ENCODE measurements at places on chromosomes 3 and 15.
A peak's percentile ranks its signal among the peaks of the same experiment; 100 is the strongest.

DNA sequence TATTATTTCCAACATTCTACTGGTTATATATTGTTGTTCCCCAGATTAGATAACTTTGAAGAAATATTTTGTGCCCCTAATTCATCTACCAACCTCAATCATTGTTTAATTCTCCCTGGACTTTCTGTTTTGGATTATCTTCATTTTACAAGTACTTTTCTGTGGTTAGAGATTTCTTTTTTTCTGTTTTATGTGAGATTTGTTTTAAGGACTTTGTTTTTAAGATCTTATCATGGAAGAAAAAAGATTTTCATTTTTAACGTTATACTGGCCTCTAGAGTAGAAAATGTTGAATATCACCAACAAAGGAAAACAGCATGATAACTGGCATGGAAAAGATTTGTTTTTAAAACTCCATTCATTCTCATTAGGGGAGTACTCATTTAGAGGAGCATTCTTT is 210.9 kb upstream of the KCNMB2 start:
- DNase-seq = no peak

DNA sequence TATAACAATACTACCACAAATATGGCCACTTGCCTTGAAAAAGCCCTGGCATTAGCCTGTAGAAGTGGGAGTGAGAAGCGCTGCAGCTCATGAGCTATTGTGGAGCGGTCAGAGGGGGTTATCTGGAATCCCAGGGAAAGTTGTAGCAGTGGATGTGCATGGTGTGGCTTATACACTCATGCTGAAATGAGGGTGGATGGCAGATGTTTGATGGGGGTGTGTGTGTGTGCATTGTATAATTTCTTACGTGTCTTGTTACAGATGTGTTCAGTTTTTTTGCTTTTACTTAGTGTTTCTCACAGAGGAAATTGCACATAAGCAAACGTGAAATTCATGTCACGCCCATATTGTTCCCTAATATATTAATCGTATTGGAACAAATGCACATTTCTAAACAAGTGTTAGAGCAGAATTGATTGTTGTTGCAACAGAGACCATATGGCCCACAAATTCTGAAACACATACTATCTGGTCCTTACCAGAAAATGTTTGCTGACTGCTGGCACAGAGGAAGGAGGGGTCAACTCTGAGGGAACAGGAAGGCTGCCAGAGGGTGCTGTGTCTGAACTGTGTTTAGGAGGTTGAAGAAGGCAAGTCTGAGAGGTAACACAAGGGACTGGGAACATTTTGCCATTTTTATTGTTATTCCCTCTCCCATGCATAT is 200.0 kb upstream of the CFAP20DC start:
- no peak for DNase-seq

- no peak for DNase-seq
These were observed 191.1 kb downstream of the TBC1D5 start for GRCh38 chr3:17551333-17551732.

DNA sequence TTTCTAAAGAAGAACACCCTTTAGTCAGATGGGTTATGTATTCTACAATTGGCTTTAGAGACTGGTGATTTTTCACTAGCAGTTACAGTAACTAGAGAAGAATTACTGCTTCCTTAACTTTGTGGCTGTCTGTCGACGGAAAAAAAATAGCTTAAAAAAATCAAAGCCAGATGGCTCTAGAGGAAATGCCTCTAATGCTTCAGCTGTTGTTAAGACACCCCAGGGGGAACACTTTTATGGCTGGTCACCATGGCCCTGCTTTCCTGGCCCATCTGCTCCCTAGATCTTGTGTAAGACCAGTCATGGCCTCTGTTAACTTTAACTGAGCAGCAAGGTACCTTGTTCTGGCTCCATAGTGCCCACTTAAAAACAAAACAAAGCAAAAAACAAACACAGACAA is 198.6 kb upstream of the PLSCR5 start:
- DNase-seq = no peak

- DNase-seq = no peak
These were observed 44.9 kb upstream of the PLXNA1 start for GRCh38 chr3:126937973-126938372.

DNA sequence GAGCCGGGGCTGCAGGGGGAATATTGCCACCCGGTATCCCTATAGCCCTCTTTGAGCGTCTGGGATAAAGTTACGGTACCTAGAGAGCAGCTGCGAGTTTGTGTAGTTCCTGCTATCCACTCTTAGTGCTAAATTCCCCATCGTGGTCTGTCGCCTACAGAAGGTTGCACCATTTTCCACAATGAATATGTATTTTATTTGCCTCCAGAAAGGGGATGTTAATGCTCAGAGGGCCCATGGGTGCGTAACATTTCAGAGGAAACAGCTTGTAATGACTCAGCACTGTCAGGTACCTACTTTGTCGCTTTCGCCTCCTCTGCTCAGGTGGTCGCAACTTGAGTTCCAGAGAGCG is 1.1 kb downstream of the SLCO3A1 start:
- peak; percentile 74 for DNase-seq

DNA sequence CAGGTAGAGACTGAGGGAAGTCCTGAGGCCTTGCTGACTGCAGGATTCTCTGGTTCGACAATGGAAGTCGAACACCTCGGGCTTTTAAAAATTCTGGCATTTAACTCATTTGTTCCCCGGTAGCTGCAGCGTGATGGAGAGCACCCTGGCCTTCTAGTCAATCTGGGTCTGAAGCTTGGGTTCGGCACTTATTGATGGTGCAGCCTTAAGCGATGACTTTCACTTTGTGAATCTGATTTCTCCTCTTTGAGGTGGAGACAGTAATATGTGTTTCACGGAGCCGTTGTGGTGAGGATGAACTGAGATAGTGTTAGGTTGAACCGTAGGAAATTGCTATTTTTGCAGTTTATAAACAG is 621 bp upstream of the PARP6 start:
- DNase-seq = no peak

GRCh38 chr3:160057331-160057730 is 68.7 kb downstream of the IL12A start:
- DNase-seq = no peak

- peak; percentile 9 for DNase-seq
These were observed 175.0 kb downstream of the GOLIM4 start for GRCh38 chr3:167920747-167921146.

DNA sequence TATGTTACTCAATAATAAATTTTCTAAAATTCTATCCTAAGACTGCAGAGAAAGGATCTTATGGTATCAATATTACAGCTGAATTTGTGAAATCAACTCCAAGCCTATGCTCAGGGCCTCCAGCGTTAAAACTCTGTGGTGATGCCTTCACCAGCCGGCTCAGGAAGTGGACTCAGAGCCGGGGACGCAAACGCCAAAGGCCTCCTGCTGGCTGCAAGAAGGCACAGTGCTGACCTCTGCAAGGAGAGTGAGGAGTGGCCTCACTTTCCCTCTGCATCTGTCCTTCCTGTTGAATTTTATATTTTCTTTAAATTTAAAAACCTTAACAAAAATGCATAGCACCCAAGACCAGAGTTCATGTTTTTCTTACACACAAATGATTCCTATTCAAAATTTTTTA is 48.5 kb downstream of the HERC2 start:
- DNase-seq = no peak

DNA sequence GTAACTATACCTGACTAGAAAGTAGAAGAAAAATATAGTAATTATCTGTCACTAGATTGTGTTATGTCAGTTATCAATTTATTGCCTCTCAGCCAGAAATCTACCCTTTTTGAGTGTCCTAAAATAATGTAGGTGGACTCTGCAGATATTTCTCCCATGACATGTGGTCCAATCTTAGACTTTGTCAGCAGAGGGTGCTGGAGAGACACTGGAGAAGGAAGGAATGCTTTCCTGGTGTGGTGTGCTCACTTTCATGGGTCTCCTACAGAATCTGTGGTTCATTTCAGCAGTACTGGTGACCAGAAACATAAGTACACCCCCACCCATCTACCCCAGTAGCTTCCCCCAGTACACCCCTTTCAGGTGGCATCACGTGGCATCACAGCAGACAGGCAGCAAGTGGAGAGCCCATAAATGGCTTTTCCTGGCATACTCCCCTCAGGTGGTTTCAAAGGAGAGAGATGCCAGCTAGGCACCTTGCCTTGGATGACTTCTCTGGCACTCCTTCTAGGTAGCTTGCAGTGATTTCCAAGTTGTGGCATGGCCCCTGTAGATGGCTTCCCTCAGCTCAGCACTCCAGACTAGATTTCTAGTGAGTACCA is 114.7 kb downstream of the GADL1 start:
- DNase-seq = peak; percentile 53

DNA sequence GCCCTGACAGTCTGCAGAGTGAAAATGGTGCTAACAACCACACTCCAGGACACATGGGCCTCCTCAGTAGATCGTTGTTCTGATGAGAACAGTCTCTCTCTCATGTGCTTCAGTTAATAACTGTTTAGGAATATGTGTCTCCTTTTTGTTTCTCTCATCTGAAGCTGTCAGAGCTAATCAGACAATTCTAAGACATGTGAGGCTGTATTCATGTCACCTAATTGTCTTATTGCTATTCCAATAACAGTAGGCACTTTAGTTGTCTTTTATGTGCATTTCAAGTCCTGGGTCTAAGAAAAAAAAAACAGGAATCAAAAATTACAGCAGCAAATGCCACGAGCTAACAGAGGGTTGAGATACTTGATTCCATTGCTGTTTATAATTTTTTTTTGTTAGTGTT is 89.1 kb downstream of the WDR49 start:
- no peak for DNase-seq

GRCh38 chr3:196517919-196518318 is 2.8 kb upstream of the SMCO1 start:
- DNase-seq = peak; percentile 64

- peak; percentile 61 for DNase-seq
These were observed 165.1 kb downstream of the PPM1L start for GRCh38 chr3:160921020-160921635.

GRCh38 chr3:150721285-150722130 is 17.8 kb upstream of the ERICH6 start:
- peak; percentile 89 for DNase-seq

- DNase-seq = no peak
These were observed 30.9 kb downstream of the PLSCR1 start for GRCh38 chr3:146513386-146514051.

GRCh38 chr3:65979162-65979561 is 59.6 kb downstream of the MAGI1 start:
- DNase-seq = no peak

DNA sequence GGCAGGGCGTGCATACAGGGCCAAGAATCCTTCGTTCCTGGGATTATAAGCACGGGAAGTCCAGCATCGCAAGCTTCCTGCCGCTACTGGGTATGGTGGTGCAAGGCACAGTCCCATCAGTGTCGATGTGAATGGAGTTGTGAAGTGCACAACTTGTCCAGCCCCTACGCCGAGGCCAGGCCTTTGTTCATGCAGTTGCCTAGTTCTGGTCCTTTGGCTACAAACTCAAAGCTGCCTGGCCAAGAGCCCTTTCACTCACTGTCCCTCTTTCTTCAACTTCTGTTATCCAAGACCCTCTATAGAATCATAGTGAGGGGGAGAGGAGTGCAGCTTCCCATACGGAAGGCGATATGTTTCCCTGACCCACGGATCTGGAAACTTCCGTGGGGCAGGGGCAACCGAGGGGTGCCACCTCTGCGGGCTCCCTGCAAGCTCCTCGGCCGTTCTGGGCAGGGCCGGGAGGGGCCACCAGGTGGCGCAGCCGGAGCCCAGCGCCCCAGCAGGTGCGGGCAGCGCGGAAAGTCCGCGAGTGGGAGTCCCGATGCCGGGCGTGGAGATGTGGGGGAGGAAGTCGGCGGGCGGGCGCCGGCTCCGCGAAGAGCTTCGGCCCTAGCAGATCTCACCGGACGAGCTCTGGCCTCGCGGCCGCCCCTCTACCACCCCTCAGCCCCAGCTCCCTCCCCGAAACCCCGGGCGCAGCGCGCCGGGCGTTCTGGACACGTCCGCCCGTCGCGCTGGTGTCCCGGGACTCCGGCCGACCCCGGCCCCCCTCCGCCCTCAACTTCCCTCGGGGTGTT is 693 bp downstream of the RASGRP1 start:
- peak; percentile 72 for DNase-seq

DNA sequence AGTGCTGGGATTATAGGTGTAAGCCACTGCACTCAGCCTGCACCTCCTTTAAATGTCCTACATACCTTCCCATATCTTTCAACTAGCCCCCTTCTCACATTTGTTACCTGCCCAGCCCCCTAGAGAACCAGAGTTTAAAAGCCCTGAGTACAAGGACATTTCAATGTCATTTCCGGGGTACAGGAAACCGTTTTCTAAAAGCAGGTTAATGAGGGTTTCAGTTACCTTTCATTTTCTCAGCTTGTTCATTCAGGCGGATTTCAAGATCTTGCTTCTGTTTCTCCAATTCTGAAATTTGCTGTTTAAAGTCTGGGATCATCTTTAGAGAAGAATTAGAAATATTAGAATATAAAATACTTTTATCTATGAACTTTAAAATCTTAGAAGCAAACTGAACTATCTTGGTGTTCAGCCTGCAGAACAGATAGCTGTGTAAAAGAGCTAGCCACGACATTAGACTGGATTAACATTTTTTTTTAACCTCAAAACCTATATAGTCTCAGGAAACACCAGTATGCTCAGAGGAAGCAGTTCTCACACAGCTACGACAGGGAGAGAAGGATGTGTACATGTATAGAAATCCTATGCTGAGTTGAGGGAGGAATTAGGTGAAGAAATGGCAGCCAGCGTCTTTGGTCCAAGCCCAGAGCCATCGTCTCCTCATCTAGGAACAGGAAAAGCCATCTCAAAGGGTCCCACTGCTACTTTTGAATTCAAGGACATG is 29.9 kb upstream of the GNB5 start:
- DNase-seq = peak; percentile 59

DNA sequence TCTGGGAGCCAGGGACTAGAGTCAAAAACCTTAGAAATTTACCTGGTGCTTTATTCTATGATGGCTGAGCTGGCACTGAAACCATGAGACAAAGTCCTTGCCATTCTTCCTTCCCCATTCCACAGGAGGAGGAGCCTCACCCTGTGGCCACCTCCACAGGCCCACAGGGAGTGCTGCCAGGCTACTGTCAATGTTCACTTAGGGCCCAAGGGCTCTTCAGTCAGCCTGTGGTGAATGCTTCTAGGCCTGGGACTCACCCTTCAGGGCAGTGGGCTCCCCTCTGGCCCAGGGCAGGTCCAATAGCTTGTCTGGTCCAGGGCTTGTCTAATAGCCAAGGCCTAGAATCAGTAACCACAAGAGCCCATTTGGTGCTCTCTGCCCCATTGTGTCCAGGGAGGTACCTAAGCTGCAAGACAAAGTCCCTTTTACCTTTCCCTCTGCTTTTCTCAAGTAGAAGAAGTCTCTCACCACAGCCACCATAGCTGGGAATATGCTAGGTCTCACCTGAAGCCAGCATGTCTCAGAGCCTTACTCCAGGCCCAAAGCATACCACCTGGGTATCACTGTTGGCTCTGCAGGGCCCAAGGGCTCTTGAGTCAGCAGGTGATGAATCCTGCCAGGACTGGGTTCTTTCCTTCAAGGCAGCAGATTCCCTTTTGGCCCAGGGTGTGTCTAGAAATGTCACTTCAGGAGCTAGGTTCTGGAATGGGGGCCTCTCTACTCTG is 61.8 kb upstream of the CHRNB4 start:
- no peak for DNase-seq

GRCh38 chr3:4645468-4645867 is 152.3 kb downstream of the ITPR1 start:
- DNase-seq = no peak

- DNase-seq = no peak
These were observed 332.7 kb upstream of the THBS1 start for GRCh38 chr15:39248204-39248603.

GRCh38 chr3:122103821-122104514 is 48.8 kb downstream of the CD86 start:
- no peak for DNase-seq

Data from NAMALWA (cell line).